WTC11 (cell line): ENCODE measurements at places on chromosomes 1 and 21.

GRCh38 chr1:102733491-102734236 is 374.7 kb downstream of the COL11A1 start:
- DNase-seq, result no peak

GRCh38 chr1:88985692-88986091 is 6.7 kb downstream of the KYAT3 start:
- DNase-seq, result no peak

DNA sequence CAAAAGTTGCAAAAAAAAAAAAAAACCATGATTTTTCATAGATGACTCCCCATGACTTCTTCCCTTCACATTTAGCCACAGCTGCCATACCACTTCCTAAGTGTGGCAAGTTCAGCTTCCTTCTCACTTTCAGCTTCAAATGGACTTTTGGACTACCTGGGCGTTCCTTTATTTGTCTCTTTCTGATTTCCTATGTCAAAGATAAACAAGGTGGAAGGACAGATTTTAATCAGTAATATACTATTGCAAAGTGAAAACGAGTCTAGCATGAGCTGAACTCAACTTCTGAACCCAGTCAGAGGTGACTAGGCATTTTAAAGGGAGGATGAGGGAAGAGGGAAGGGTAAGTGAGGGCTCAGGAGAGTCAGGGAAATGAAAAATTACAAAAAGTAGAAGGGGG is 14.4 kb upstream of the SCCPDH start:
- no peak for DNase-seq

GRCh38 chr1:34406833-34407539 is 230.3 kb downstream of the C1orf94 start:
- DNase-seq, result no peak

DNA sequence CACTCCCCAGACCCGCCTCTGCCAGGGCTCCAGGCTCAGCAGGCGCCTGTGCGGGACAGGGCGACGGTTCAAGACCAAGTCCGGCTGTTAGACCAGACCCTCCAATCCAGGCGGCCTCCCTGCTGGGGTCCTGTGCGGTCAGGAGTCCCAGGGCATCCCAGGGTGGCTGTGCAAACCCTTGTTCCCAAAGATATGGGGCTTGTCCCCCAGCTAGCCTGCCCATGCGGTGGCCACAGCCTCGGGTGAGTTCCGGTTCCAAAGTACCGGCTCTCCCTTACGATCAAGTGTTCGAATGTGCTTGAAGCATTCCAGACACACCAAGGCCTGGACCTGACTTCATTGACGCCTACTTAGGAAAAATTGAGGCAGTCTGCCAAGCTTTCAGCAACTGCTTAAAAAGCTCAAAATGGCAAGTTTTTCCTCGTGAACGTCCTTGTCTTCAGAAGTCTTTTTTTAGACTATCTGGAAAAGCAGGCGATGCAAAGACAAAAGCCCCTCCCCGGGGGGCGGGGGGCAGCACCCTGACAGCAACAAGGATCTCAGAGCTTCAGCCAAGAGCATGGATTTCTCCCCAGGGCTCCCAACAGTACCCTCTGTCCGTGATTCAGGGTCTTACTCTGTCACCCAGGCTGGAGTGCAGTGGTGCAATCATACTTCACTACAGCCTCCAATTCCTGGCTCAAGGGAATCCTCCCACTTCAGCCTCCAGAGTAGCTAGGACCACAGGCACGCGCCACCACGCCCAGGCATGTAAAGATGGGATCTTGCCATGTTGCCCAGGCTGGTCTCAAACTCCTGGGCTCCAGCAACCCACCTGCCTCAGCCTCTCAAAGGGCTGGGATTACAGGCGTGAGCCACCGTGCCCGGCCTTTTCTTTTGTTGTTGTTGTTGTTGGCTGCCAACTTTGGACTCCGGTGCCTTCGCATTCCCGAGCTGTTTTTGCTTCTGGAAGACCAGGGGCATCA is 2.3 kb downstream of the FAAP20 start:
- DNase-seq, result no peak

GRCh38 chr21:32768530-32768929 is 3.0 kb downstream of the PAXBP1 start:
- DNase-seq, result no peak

GRCh38 chr1:31549809-31550620 is 26.3 kb upstream of the TINAGL1 start:
- no peak for DNase-seq

DNA sequence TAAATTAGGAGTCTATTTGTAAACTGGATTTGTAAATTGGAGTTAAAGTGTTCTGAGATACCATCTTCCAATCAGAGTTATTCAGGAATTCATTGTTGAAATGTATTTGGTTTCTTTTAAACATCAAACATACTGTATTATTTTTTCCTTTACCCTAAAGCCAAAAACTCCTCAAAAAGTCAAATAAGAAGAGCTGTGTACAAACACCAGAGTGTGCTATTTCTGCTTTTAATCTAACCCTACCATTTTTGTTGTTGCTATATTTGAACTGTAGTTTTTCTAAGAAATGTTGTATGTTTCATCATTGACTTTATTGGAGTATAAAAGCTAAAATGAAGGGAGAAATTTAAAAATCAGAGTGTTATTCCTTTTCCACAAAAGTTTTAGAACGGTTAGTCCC is 35.8 kb downstream of the SLC30A7 start:
- no peak for DNase-seq

- no peak for DNase-seq
Measured at GRCh38 chr1:181064011-181064623, 24.4 kb upstream of the IER5 start.

DNA sequence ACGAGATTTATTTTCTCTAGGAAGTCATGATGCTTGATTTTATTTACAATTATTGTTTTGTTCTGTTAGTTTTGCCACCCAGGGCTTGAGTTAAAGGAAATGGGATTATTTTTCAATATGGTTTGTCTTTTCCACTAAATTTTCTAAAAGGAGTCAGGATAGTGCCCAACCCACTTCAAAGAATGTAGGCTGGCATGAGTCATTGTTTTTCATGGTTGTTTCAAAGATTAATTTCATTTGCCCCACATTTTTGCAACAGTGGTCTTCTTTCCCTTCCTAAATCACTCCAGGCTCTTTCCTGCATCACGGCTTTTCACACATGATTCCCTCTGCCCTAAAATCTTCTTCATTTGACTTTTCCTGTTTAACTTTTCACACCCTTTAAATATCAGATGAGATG is 2.5 kb downstream of the SLAMF6 start:
- DNase-seq, result no peak

DNA sequence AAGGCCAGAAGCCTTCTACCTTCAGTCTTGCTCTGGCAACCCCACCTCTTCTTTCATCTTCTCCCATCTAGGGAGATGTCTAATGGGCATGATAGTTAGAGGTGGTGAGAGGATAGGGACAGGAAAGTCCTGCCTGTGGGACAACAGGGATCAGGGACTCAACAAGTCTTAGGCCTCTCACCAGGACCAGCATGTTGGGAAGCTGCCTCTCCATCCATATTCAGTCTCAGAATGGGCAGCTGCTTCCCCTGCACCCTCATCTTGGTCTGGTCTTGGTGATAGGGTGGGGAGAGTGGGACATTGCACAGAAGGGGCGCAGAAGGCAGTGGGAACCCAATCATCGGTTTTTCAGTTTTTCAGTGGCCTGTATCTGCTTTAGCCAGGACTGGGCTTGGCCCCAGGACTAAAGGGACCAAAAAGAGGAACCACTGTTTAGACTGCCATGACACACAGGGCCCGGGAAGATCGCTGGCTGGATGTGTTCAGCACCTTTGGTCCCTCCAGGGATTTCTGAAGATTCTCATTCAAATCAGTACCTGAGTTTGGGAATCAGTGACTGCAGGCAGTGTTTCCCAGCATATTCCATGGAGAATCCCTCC is 12.7 kb downstream of the RHEX start:
- DNase-seq, result no peak

- no peak for DNase-seq
Measured at GRCh38 chr1:31163866-31164265, 75.8 kb downstream of the NKAIN1 start.

GRCh38 chr1:244369256-244370057 is 82.3 kb downstream of the ADSS2 start:
- peak; percentile 48 for DNase-seq

DNA sequence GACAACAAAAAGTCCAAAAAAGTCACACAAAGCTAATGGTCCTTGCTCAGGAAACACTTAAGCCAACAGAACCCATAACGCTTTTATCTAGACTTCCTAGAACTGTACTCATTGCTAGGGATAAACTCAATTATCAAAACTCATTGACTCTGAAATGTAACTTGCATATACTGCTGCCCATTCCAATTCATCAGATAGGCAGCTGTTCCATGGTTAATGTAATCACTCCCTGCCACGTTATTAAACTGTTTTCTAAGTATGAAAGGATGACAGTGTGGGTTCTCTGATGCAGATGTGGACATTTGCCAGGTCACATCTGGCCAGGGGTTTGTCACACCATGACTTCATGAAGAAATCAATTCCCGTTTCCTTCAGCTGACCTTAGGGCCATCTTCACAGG is 30.3 kb upstream of the DNAJC11 start:
- no peak for DNase-seq
